ENCODE measurements at places on chromosomes 4 and X.

DNA sequence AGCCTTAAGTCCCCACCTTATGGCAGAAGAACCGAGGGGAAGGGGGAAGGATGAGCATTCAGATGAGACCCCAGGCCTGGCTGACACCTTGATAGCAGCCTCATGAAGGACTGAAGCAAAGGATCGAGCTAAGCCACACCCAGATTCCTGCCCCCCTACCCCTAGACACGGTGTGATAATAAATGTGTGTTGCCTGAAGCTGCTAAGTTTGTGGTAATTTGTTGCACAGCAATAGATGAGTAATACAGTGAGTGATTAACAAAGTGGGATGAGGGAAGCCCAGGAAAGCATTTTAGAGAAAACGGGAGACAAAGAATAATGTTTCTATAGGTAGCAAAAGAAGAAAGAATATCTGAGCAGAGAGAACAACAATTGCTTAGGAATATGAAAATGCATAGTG lies 404.2 kb downstream of the MID1IP1 start:
- no peak for DNase-seq

GRCh38 chr4:61614231-61614630 lies 414.1 kb downstream of the ADGRL3 start:
- no peak for DNase-seq

GRCh38 chr4:143514169-143514495 lies 630 bp downstream of the SMARCA5 start:
- DNase-seq: no peak

DNA sequence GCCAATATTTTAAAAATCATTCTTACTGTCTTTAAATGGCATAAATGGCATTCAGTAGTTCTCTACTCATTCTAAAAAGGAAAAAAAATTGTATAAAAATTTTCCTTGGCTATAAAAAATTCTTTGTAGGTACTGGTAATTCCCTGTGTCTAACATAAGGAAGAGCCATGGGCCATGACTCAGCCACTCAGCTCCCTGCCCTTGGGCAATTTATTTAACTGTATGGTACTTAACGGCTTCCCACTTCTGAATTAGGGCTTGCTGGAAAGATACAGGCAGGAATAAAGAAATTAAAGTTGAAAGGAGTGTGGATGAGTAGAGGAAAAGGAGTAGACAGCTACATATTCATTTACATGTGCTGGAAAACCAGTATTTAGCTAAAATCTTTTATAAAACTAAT lies 30.6 kb downstream of the ABHD18 start:
- DNase-seq: peak; percentile 11

DNA sequence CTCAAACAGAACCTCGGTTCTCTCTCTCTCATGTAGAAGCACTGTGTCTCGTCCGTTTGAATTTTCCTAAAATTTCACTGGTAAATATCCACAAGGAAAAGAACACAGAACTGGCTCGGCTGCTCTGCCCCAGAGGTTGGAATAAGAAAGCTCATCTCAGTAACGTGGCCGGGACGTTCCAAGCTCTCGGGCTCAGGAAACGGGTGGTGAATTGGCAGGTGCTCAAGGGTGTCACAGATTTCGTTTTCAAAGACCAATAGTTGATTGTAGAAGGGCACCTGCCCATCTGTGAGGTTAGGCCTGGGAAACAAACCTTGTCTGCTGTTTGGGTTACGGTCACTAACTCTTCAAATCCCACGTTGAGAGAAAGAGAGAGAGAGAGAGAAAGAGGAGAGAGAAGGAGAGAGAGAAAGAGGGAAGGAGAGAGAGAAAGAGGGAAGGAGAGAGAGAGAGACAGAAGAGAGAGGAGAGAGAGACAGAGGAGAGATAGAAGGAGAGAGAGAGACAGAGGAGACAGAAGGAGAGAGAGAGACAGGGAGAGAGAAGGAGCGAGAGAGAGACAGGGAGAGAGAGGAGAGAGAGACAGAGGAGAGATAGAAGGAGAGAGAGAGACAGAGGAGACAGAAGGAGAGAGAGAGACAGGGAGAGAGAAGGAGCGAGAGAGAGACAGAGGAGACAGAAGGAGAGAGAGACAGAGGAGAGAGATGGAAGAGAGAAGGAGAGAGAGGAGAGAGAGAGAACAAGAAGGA lies 106.6 kb downstream of the CRLF2 start:
- no peak for DNase-seq

DNA sequence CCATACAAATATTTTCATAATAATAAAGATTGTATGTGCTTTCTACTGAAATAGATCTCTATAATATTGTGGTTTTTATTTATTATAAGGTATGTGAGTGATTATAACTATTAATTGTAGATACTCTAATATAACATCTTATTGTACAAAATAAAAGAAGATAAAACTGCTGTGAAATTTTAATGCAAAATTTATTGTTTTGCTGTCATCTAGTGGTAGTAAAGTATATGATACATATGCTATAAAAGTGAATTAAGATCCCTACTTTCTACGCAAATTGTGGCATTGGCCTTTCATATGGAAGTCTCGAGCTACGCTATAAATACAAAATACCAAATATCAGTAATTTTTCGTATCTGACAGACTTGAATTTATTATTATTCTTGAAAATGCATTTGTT lies 19.3 kb downstream of the YIPF7 start:
- no peak for DNase-seq

- DNase-seq: no peak
Measured at GRCh38 chr4:89290727-89291516, 16.7 kb downstream of the GPRIN3 start.

Data from AG09309 (cell line).